ENCODE measurements at places on chromosomes 11 and 22.
A peak's percentile ranks its signal among the peaks of the same experiment; 100 is the strongest.

- DNase-seq: no peak
Observed at GRCh38 chr22:48734961-48735360, 1092.7 kb downstream of the BRD1 start.

- DNase-seq: no peak
Observed at GRCh38 chr22:46996595-46997310, 234.3 kb downstream of the TBC1D22A start.

GRCh38 chr11:103085758-103086365 lies 6.1 kb downstream of the DCUN1D5 start:
- no peak for DNase-seq

DNA sequence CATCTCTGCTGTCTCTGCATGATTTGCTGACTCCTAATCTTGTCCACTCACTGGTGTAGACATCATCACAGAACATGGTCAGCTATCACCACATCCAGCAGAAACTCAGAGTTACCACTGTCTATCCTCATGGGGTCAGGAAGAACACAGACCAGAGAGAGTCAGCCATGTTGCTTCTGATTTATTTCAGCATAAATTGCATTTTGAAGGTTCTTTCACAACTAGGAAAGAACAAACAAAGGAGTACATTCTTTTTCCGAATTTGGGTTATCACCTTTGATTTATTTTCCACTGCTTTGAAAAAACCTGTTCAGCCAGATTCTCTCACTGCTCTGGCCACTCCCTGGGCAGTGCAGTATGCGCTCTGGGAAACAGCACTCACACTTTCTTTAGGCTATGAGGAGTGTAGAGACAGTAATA lies 172.0 kb upstream of the MTMR2 start:
- DNase-seq: no peak

- no peak for DNase-seq
Observed at GRCh38 chr11:123392844-123393243, 37.2 kb upstream of the GRAMD1B start.

DNA sequence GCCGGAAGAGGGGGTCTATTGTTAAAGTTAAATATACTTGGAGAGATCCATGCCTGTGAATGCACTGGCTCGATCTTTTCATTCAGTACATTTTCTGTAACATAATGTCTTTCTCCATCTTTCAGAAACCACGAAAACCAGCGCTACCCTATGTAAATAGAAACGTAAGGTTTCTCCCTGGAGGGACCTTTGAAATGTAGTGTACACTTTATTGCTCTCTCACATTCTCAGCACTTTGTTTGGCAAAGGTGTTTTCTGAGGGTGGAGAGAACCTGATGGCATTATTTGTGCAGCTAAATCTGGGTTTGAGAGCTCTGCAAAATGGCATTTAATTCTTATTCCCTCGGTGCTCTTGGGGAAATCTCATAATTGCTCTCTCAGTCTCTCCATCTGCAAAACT lies 468.4 kb downstream of the NELL1 start:
- no peak for DNase-seq

GRCh38 chr11:46632502-46632901 lies 15.1 kb downstream of the ATG13 start:
- DNase-seq: no peak

GRCh38 chr22:31948002-31948401 lies 3.7 kb downstream of the YWHAH start:
- DNase-seq: no peak

DNA sequence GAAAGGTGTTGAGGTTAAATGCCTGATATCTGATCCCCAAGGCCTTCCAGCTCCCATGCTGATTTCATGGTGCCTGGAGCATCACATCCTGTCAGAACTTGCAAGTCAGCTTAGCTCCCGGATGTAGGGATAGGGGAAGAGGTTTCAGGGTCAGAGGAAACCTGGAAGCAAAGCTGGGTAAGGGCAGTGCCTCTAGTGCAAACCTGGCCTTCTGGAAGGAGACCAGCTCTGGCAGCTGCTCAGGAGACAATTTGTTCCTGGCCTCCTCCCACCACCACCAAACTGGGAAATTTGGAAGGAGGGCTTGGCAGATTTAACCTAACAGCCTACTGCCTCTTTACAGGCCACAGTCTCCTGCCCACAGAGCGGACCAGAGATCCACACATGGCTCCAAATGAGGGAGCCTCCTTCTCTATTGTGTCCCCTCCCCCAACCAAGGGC lies 9.2 kb upstream of the TSKU start:
- DNase-seq: no peak

DNA sequence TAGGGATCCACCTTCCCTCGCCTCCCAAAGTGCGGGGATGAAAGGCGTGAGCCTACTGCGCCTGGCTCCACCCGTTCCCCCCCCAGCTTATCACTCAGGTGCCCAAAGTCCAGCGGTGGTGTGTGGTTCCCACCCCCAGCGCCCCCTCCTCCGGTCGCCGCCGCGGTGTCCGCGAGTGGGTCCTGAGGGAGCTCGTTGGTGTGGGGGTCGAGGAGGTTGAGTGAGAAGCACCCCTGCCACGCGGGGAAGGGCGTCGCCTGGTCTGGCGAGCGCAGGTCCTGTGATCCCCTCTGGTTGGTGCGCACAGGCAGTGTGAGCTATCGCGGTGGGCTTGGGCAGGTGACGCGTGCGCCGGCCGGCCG lies 3900.6 kb upstream of the OR11H1 start:
- no peak for DNase-seq

DNA sequence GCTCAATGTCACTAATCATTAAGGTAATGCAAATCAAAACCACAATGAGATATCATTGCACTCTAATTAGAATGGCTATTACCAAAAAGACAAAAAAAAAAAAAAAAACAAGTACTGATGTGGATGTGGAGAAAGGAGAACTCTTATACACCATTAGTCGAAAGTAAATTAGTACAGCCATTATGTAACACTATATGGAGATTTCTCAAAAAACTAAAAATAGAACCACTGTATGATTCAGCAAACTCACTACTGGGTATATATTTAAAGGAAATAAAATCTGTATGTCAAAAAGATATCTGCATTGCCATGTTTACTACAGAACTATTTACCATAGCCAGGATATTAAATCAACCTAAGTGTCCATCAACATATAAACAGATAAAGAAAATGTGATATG lies 265.4 kb upstream of the ARHGAP20 start:
- DNase-seq: no peak

GRCh38 chr11:27179334-27179733 lies 138.7 kb downstream of the BBOX1 start:
- DNase-seq: no peak

- DNase-seq: peak; percentile 23
Observed at GRCh38 chr11:35082321-35083180, 56.4 kb upstream of the CD44 start.

- no peak for DNase-seq
Observed at GRCh38 chr11:119460582-119460981, 37.6 kb upstream of the THY1 start.

DNA sequence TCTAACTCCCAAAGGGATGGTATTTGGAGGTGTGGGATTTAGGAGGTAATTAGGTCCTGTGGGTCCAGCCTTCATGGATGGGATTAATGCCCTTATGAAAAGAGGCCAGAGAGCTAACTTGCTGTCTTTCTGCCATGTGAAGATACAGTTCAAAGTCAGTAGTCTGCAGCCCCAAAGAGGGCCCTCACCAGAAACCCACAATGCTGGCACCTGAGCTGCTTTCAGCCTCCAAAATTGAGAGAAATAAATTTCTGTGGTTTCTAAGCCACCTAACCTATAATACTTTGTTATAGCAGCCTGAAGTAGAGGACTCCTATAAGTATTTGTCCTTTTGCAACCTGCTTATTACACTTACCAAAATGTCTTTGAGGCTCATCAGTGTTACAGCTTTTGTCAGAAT lies 16.2 kb downstream of the ATM start:
- no peak for DNase-seq

- no peak for DNase-seq
Observed at GRCh38 chr11:8757533-8757932, 74.9 kb downstream of the RPL27A start.

GRCh38 chr22:20146777-20147176 lies 4.1 kb downstream of the CCDC188 start:
- DNase-seq: peak; percentile 32

DNA sequence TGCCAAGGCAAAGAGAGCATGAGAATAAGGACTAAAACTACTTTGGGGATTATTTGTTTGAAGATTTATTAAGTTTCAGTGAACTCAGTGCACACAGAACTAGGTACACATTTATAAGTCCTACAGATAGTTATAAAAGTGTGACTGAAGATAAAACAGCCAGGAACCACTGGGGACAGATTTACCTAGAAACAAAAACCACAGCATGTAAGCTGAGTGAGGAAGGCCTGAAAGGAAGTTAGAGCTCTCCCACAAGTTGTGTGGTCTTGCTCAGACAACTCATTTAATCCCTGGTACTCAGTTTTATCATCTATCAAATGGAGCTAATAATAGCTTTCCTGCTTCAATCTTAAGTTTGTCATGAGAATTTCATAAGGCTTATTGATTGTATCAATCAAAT lies 311.2 kb upstream of the FAT3 start:
- no peak for DNase-seq

- no peak for DNase-seq
Observed at GRCh38 chr22:23193196-23193827, 13.0 kb downstream of the BCR start.

GRCh38 chr22:19717691-19718455 lies 3.6 kb downstream of the SEPTIN5 start:
- DNase-seq: peak; percentile 67

- no peak for DNase-seq
Observed at GRCh38 chr22:19748991-19749664, 11.4 kb upstream of the TBX1 start.

DNA sequence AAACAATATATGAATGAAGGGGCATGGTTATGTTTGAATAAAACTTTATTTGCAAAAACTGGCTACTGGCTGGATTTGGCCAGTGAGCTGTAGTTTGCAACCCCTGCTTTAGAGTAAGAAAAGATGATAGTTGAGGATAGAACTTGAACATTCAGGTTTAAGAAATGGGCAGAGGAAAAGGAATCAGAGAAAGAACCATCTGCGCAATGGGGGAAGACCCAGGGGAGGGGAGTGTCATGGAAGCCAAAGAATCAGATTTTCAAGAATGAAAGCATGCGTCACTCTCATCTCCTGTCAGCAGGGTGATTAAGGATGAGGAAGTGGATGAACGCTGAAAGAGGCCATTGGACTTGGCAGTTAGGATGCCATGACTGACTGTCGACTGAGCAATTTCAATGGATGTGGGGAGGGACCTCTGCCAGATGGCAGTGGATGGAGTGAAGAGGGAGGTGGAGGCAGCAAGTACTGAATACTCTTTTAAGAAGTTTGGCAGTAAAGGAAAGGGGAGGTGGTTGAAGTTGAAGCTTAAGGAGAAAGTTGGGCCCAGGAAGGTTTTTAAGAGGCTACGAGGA lies 21.2 kb downstream of the FAT3 start:
- no peak for DNase-seq

GRCh38 chr22:29954203-29954855 lies 71.4 kb downstream of the MTMR3 start:
- DNase-seq: no peak

DNA sequence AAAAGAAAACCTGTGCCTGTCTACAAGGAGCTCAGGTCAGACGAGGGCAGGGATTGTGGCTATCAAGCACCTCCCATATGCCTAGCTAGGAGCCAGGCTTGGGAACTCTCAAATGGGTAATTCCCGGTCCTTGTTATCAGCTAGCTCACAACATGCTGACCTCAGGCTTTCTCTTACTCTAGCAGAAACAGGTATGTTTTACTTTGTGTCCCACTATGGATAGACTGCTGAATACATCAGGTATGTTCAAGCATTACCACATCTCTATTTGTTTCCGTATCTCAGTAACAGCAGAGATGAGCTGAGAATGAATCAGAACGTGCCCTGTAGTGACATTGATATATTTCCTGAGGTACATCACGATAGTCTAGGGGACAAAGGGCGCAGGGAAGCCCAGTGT lies 29.4 kb downstream of the SHISA8 start:
- DNase-seq: no peak

GRCh38 chr11:18005376-18006129 lies 7.3 kb downstream of the SERGEF start:
- DNase-seq: no peak

GRCh38 chr11:128155590-128155989 lies 431.8 kb downstream of the ETS1 start:
- no peak for DNase-seq

DNA sequence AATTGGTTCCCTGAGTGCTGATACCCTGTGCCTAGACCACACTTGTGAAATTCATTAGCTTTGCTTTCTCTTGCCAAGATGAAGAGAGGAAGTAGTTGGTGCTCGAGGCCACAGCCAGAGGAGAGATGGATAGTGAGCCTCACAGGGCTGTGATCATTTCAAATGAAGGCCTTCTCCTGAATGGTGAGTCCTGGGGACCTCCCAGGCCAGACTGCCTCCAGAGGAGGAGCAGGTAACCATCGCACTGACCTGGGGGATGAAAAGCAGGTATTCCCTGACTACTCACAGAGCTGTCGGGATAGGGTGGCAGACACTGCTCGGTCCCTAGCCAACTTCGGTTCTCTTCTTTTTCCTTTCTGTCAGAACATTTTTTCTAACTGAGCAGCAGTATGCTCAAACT lies 4.8 kb upstream of the FXYD6 start:
- no peak for DNase-seq

DNA sequence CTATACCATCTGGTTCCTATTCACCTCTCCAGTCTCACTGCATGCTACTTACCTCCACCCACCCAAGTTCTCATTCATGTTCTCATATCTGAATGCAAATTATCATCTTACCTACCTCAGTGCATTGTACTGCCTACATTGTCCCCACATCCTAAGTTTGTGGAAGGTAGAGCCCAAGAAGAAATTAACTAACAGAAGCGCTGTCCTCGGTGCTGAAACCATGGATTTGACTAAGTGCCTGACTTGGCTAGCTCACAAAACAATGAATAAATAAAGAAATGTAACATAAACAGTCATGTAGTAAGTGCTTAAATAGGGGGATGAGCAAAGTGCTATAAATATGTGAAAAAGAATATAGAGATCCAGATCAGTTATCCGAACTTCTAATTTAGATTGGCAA lies 63.2 kb downstream of the GRIA4 start:
- no peak for DNase-seq

DNA sequence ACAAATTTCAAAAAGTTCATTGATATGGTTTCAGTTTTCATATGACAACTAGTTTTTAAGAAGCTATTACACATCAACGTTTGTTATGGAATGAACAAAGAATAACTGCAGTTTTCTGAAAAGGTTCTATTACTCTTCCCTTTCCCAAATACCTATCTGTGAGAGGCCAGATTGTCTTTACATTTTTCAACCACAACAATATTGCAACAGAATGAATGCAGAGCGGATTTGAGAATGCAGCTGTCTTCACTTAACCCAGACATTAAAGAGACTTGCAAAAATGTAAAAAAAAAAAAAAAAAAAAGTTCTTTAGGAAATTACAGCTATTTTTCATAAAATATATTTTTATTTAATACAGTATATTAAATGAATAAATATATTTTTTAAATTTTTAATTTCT lies 250.8 kb downstream of the DDX10 start:
- no peak for DNase-seq

DNA sequence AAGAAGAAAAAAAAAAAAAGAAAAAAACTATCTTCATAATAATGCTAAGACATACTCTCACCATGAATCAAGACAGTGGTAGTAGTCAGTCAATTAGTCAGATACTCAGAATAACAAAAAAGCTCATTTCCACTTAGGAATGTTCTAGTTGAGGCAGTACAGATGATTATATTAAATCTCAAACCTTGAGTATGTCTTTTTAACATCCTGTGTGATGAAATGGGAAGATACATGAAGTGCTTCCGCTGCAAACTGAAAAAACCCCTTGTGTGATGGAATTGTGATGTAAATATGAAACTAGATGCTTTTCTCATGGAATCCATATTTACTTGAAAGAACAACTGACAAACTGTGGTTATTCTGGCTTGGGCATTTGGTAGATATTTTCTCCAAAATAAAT lies 13.7 kb downstream of the AMOTL1 start:
- no peak for DNase-seq
